ENCODE measurements at places on chromosomes 3 and 15.

- DNase-seq = no peak
Observed at GRCh38 chr3:62611541-62612240, 238.3 kb upstream of the FEZF2 start.

DNA sequence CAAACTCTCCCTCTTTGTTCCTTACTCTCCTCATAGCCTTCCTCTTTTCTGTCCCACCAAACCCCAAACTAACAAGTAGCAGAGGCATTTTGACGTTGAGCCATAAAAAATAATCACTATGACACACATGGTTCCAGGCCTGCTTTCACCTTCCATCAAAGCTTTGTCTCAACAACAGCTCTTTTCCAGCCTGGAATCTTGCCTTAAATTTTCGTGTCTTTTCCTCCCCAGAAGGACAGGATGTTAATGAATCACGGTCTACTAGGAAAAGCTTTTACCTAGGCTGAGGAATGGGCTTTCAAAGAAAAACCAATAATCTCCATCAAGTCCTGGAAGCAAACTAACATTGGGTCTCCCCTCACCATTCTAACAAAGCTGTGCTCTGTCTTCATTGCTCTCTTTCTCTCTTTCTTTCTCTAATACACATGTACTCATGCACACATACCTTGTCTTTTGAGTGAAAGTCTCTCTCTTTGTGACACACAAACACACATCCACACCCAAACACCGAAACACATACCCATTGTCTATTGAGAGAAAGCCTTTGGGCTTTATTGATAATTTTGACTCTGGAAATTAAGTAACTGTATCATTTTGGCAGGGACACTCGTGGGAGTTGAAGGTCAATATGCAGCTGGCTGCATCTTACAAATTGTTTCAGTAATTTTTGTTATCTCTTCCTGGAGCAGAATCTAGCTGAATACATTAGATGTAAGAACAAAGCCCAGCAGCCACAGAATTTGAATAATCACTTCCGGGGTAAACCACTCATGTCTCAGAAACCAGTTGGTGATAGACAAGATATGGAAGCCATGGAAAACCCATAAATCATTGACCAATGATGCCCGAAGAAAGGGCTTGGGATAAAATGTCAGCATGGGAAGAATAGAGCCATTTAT is 107.4 kb upstream of the SLC4A7 start:
- peak; percentile 13 for DNase-seq

- DNase-seq = no peak
Observed at GRCh38 chr3:149947231-149947630, 23.5 kb downstream of the PFN2 start.

DNA sequence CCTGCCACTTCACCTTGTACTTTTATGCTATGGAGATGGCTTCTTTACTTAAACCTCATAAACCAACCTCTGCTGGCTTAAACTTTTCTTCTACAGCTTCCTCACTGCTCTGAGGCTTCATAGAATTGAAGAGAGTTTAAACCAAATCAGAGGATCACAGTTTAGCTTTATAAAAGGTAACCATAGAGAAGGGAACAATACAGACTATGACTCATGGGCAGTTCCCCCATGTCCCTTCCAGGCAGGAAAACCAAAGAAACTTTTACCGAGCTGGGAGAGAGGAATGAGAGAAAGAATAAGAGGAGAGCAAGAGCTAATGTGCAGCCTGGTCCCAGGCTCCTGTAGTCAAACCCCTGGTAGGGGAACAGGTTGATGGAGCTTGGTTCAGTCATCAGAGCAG is 53.9 kb upstream of the NEDD4 start:
- no peak for DNase-seq

DNA sequence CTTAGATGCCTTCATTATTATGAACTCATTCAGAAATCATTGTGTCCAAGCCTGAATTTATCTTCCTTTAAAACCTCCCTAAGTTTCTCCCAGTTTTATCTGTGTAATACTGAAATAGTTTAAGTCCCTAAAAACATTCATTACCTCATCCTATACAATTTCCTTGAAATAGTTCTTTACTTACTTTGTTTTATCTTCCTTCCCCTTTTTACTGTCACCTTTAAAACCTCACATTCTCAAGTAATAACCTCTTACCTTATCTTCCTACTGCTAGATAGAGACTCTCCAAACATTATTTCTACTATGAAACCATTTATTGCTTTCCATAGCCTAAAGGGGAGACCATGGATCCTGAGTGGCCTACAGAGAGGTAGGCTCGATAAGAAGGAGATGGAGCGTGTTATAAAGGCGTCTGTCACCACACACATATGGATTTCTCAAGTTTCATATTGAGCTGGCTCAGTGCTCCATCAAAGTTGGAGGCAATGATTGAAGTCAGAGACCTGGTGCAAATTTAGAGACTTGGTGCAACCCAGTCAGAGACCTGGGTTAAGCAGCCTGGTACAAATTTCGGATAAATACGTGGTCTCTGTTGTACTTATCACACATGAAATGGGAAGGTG is 140.4 kb downstream of the NFKBIZ start:
- DNase-seq = no peak

Measured in A172 (cell line).